ENCODE measurements at places on chromosomes 16 and 17.
A peak's percentile ranks its signal among the peaks of the same experiment; 100 is the strongest.

DNA sequence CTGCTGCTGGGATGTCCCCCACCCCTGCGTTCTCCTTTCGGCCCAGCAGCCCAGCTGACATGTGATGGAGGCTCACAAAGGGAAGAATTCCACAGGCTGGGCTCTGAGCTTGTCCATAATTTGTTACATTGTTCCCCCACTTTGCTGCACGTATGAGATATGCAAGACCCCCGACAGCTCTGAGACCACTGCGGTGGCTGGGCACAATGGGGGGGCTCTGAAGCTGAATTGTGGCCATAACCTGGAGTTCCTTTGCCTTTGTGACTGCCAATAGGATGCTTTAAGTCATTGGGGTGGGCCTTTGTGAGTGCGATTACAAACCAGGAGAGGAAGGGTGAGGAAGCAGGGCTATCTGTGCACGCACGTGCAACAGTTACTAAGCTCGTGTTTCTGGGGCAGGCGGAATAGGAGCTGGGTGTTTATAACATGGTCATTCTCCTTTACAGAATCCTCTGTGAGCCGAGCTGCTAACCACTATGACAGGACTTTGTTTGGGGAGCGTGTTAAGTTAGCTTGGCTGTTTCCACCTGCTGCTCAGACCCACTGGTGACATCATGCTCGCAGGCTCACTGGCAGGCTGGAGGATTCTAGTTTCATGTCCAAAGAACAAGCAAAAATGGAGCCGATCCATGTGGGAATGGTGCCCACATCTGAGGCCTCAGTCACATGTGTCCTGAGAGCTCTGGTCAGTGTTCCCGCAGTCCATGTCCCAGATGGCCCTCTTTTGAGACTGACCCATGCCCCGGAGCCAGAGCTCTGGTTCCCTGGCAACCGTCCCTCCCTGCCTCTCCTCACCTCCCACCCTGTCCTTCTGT is 208.3 kb upstream of the SALL1 start:
- no peak for DNase-seq

GRCh38 chr16:12801511-12802042 is 2.1 kb downstream of the CPPED1 start:
- DNase-seq: peak; percentile 79

GRCh38 chr17:56549501-56549900 is 44.0 kb upstream of the NOG start:
- DNase-seq: no peak

- no peak for DNase-seq
Observed at GRCh38 chr17:48002266-48002915, 31.5 kb downstream of the CDK5RAP3 start.

GRCh38 chr17:8680466-8681169 is 50.1 kb upstream of the MYH10 start:
- no peak for DNase-seq

GRCh38 chr16:88533932-88534637 is 36.1 kb upstream of the ZC3H18 start:
- DNase-seq: no peak

DNA sequence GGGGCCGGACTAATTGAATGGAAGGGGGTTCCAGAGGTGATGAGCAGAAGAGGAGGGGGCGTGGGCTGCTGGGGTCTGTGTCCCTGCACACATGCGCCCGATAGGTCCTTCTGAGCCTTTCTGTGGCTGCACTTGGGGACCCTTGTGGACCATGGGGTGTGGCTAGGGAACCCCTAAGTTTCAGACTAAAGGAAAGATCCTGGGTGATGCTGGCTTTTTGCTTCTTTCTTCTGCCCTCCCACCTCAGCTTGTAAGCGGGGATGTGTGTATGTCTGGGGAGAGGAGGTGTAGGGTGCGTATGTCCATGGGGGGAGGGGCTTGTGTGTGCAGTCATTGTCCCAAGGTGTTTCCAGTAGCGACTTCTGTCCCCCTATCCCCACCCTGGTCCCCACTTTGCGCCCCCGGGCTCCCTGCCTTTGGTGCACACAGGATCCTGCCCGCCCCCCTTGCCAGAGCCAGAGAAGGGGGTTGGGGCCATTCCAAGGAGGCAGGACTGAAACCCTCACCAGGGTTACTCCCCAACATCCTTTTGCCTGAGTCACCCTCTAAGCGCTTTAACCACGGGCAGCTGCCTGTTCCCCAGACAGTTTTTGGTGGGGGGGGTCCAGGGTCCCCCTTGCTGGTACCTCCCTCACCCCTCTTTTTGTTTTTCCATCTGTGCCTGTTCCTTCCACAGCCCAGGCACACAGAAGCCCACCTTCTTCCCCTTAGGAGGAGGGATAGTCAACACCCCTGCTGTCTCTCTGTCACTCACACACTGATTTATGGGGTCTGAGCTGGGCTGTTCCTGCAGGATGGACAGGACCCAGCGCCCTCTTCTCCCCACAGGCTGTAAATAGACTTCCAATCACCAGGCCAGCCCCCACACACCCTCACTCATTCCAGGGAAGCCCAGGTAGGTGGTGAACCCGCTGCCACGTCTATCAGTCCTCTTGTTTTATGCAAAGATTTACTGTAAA is 83.2 kb downstream of the ARHGAP23 start:
- peak; percentile 28 for DNase-seq

- DNase-seq: no peak
Observed at GRCh38 chr16:188674-189073, 8.4 kb downstream of the HBQ1 start.

Measured in AG04449 (cell line).